Stimulated activated CD4-positive, alpha-beta T cell treated with anti-CD3 and anti-CD28 coated beads, Interleukin-15, amount 100 ng/mL, for 1 hour (primary cell): ENCODE measurements at places on chromosomes 3 and 15.

DNA sequence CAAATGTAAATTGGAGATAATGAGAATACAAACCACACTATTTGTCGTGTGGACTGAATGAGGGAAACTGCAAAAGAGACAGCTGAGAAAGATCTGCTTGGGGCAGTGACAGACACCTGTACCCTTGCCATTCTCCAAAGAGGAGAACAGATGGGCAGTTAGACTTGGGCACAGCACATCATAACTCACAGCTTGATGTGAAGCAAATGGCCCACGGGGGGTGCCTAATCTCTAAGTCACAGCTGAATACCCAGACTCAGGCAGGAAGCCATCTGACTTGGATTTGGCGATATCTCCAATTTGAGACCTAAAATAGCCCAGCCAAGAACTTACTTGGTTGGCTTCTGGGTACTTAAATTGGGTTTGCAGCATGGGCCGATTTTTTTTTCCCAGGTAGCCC is 10.0 kb upstream of the SLC6A11 start:
- no peak for DNase-seq

- DNase-seq = no peak
Observed at GRCh38 chr3:108031895-108032294, 58.9 kb downstream of the CD47 start.

GRCh38 chr15:78944669-78945407 is at the start of gene CTSH:
TSS of gene CTSH (minus strand) at chr15:78945046. CDS start at chr15:78944981, 65 bp downstream.
- peak; percentile 43 for DNase-seq

DNA sequence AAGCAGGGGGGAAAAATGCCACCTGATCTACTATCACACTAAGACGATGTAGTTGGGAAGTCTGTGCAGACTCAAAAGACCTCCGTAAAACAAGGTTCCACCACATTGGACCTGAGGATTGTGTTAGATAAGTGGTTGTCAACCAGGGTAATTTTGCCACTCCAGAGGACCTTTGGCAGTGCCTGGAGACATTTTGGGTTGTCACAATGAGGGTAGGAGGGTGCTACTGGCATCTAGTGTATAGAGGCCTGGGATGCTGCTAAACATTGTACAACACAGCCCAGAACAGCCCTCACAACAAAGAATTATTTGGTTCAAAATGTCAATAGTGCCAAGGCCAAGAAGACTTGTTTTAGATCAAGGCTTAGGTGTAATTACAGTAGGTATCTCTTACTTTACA is 14.6 kb upstream of the ZBED2 start:
- DNase-seq = no peak

GRCh38 chr3:4313606-4314293 is 10.6 kb downstream of the SETMAR start:
- no peak for DNase-seq

DNA sequence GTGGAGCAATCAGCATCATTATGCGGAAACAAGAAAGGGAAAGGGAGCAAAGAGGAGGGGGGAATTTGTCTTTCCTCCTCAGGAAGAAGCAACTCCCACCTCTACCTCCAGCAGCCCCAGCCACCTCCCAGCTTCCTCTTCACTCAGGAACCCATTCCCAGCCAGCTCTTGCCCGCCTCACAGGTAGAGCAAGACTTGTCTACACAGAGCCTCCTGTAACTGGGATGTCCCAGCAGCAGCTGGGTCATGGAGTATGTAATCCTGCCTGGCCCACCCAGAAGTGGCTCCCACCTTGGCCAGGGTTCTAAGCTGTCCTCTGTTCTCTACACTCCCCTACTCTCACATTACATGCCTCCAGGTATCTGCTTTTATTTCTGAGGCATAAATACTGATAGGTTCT is 14.0 kb downstream of the IGDCC3 start:
- DNase-seq = no peak

- no peak for DNase-seq
Observed at GRCh38 chr3:152593242-152593641, 241.7 kb upstream of the P2RY1 start.

DNA sequence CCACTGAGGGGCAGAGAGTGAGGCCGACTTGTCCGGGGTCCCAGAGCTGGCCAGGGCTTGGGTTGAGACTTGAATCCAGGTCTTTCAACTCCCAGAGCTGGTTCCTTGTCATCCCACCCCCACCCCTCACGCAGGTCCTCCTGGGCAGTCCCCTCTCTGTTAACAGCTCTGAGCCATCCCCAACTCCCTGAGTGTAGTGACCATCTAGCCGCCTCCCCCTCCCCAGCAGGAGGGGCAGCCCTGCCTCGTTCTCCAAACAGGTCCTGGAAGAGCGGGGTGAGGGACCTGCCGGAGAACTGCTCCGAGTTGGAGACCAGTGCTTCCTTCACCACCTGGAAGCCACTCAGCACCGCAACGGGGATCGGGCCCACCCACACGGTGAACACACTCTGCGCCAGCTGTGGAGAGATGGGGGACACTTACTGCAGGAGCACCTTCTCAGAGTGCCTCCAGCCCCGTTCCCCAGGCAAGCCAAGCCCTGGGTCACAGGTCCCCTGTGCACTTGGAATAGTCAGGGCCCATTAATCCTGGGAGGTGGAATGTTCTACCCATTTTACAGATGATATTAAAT is 24.4 kb upstream of the PARL start:
- no peak for DNase-seq

GRCh38 chr3:113890256-113890900 is 51.8 kb downstream of the GRAMD1C start:
- no peak for DNase-seq

GRCh38 chr15:35308802-35309201 is 223.7 kb upstream of the NANOGP8 start:
- DNase-seq = no peak

DNA sequence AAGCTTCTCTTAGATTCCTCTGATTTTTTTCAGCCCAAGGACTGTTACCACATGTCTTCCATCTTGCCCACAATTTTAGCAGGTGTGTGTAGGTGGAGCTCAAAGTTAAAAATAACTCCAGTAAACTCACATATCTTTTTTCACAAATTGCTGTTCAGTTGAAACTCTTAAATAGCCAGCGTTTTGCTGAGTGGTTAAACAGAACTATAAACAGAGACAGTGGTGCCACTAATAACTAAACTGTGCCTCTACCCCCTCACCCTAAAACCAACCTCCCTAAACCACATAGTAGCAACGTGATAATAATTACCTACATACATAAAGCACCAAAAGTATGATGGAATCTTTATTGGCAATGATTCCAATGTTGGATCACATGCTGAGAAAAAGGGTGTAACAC is 525.1 kb downstream of the PDCD6IP start:
- DNase-seq = no peak

- DNase-seq = no peak
Observed at GRCh38 chr3:150544726-150545125, 1.6 kb downstream of the SERP1 start.

GRCh38 chr3:35263477-35263876 is 375.8 kb upstream of the ARPP21 start:
- DNase-seq = no peak

GRCh38 chr3:185983495-185984141 is 45.8 kb upstream of the TRA2B start:
- DNase-seq = peak; percentile 26

DNA sequence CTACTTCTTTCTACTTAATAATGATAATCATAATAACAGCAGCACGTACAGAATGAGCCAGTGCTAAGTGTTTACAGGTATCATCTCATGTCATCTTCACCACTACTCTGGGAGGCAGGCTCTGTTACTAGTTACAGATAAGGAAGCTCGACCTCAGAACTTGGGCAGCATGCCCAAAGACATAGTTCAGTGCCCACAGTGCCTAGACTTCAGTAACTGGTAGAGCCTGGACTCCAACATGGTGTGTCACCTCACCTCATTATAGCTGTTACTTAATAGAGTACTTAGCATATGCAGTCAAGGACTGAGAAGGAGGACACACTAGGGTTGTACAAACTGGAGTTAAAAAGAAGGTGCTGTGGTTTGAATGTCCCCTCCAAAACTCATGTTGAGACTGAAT is 7.6 kb downstream of the GADL1 start:
- no peak for DNase-seq

- no peak for DNase-seq
Observed at GRCh38 chr3:84881288-84881687, 77.5 kb upstream of the CADM2 start.

DNA sequence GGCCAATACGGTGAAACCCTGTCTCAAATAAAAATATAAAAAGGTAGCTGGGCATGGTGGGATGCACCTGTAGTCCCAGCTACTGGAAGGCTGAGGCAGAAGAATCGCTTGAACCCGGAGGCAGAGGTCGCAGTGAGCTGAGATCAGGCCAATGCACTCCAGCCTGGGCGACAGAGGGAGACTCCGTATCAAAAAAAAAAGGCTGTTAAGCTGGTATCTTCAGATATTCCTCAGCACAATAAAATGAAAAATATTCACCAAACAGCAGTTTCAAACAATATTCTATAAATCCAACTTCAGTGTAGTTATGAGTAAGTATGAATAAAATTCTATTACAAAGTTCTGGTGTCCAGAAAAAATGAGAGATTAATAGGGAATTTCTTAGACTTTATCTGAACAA is 14.2 kb downstream of the DENND4A start:
- DNase-seq = no peak

GRCh38 chr3:62252438-62253157 is 120.8 kb downstream of the FEZF2 start:
- no peak for DNase-seq

DNA sequence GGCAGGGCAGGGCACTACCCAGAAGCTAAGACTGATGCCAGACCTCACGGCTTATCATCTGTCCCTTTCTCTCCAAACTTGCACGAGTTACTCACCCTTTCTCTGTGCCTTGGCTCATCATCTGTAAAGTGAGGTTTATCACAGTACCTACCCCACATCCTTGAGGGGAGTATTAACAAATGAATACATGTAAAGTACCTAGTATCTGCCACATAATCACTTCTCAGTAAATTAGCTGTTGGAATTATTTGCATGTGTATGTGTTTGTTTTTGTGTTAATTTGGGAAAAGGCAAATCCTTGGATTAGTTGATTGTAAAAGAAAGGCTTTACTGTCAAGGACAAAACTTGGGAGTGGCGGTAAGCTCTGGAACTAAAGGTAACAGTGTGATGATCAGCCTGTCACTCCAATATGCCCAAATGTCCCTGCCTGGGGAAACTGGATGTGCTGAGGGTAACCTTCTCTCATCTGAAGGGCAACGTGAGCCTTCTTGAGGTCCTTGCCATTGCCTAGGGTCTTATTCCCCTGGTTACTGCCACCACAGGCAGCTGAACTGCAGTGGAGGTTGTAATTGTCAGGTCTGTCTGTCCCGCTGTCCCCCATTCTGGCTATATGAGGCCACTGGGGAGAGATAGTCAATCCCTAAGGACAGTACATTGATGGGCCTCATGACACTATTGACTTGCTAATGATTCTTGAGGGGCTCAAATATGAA is 269.4 kb downstream of the CLSTN2 start:
- no peak for DNase-seq

DNA sequence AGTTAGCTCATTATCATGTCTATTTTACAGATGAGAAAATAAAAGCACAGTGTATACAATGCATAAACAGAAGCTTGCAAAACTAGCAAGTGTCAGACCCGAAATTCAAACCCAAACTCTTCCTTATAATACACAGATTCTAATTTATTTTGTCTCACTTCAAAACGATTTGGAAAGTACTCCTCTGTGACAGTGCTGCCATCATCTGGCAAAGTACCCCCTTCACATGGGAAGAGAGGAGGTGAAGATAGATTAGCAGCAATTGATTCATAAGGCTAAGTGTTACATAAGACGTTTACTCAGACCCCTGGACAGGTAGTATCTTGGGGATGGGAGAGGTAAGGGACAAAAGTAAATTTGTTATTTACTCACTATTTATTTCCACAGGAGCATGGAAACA is 744.0 kb upstream of the SGO1 start:
- no peak for DNase-seq

GRCh38 chr15:60635507-60636352 is 156.8 kb upstream of the ICE2 start:
- DNase-seq = no peak

GRCh38 chr3:44033123-44033522 is 208.6 kb upstream of the TOPAZ1 start:
- DNase-seq = no peak

- DNase-seq = no peak
Observed at GRCh38 chr3:180295811-180296210, 259.1 kb upstream of the PEX5L start.

DNA sequence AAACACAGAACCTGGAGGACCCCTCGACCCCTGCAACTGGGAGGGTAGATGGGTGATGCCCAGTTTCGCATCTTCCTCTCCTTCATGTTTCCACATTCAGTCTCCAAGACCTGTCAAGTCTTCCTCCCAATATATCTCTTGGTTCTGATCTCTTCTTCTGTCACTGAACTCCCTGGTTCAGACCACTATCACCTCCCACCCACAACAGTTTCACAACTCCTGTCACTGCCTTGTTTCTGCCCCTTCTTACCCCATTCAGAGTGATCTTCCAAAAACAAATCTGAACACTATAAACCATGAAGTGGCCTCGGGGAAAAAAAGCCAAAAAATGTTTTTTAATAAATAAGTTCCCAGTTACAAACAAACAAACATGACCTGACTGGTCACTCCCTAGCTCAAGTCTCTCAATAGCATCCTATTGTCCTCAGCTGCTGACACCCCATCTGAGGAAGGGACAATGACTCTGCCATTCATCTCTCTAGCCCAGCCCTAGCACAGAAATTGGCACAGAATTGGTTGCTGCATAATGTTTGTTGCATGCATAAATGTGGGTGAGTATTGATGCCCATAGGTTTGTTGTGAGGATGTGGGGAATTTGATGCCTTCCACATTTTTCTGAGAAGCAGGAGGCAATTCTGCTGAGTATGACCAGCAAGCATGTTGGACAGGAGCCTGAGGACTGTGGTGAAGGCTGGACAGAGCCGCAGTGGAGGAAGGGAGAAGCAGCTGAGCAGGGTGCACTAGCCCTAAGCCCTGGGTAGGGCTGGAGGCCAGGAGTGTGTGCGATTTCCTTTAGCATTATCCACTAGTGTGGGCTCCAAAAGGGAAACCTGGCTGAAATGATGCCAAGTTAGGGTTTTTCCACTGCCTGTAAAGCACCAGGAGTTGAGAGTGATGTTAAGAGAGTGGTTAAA is 12.2 kb upstream of the XYLB start:
- no peak for DNase-seq

DNA sequence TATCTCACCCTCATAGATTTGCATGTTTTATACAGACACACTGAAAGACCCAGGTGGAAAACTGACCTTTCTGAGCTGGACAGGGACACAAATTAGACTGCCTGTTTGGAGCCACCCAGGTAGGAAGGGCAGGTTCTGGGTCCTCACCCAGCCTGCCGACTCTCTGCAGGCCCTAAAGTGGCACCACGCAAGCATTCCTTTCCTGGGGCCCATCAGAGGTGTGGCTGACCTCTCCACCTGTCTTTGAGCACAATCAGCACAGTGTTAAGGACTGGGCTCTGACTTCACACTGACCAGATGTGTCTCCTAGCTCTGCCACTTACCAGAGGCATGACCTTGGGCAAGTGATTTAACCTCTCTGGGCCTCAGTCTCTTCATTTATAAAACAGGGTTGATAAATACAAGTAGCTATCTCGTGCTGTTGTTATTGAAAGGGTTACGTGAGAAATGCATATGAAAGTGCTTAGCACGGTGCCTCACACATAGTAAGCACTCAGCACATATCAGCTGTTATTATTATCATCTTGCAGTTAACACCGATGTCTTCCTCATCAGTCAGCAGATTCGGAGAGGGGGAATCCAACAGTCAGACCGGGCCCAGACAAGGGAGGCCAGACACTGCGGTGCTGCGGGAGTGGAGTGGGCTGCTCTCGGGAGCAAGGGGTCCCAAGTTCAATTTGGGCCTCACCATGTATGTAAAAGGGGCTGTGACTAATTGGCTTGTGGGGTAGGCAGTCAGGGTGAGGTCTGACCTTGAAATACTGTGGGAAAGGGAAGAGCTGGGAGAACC is 2.0 kb upstream of the TBC1D2B start:
- DNase-seq = no peak

- no peak for DNase-seq
Observed at GRCh38 chr15:69578787-69579583, 126.4 kb downstream of the RPLP1 start.
